Naive thymus-derived CD4-positive, alpha-beta T cell (primary cell): ENCODE measurements at places on chromosomes 11 and 22. TPM values are rescaled to one million over a fixed set of nuclear protein-coding genes. Genes with fewer than 3 reads are reported as not detected.

SYCE3 gene
- not detected for polyA plus RNA-seq

H19 gene
- not detected for polyA plus RNA-seq

DNA sequence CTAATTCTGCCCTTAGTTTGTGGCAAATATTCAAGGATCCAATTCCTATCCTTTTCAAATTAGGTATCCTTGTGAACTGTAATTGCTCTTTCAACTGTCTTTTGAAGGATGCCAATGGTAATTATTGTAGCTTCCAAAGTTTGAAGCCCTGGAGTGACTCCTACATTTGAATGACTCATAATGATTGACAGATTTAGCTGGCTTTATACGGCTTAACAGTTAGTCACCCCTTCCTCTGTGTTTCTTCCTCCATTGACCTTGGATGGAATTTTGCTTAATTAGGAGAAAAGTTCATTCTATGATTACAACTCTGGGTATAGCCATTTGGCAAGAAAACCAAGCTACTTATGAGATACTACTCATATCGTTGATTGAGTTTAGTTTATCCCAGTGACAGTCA lies 639.3 kb upstream of the KIRREL3 start:
- no peak for DNase-seq

DNA sequence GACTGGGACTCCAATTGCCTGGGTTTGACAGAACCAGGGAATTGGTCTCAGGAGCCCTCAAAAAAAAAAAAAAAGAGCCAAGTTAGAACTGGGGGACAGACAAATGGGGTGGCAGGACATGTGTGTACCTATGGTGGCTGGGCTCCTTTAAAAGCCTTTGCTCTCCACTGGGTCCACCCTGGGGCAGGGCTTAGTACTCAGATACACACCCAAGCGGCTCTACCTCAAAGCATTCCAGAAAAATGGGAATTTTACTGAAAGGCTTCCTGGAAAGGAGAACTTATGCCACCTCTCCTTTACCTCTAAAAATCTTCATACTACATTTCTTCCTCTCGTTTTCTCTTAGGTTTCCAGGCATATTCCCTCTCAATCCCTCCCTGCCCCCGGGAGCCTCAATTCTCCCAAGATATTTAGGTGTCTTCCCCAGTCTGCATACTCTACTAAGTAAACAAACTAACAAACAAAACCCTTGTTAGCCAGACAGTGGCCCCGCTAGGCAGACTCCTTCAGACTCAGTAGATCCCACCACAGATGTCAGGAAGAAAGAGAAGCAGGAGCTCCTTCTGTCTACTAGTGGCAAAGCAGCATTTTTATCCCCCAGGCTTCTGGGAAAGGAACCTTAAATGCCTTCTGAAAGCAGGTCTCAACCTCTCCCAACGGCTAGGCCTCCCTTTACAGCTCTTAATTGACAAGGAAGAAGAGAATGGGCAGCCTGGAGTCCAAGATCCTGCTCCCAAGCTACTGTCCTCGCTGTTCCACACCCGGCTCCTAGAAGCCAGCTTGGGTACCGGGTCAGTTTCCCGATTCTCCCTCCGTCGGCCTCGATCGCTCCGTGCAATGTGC lies 653 bp downstream of the PCSK7 start:
- no peak for DNase-seq

OR52E8 gene
- not detected for polyA plus RNA-seq

KRTAP5-4 gene
- polyA plus RNA-seq, result not detected

GRCh38 chr11:74330075-74330858 lies 18.8 kb upstream of the P4HA3 start:
- DNase-seq, result no peak

DNA sequence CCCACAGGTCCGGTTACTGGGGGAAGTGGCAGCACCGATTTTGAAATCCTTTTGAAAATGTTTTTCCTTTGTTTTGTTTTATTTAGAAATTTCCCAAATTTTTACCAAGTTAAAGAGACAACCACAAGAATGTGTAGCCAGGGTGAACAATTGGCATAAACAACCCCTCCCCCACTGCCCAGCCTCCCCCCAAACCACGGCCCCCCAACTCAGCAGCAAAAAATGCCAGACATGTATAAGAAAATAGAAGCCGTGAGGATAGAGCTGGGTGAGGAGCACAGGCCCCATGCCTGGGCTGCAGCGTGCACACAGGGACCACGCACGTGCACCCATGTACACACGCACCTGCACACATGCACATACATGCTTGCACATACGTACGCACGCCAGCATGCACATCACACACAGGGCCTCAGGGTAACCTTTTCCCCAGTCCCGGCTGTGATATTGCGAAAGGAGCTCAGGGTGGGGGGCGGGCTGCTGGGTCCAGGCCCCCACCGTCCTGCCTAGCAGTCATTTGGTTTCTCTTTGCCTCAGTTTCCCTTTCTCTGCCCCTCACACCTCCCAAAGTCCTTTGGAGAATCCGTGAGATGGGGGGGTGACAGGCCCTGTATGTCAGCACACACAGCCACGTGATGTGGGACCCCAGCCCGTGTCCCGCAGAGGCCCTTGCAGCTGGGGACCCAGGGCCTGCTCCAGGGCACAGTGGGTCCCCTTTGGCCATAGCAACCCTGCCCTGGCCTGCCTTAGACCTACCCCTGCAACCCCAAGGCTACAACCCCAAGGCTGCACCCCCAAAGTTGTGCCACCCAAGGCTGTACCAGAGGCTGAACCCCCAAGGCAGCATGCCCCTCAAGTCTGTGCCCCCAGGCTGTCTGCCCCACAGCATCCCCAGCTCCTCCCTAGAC lies 42.9 kb downstream of the IGF2 start:
- no peak for DNase-seq

DNA sequence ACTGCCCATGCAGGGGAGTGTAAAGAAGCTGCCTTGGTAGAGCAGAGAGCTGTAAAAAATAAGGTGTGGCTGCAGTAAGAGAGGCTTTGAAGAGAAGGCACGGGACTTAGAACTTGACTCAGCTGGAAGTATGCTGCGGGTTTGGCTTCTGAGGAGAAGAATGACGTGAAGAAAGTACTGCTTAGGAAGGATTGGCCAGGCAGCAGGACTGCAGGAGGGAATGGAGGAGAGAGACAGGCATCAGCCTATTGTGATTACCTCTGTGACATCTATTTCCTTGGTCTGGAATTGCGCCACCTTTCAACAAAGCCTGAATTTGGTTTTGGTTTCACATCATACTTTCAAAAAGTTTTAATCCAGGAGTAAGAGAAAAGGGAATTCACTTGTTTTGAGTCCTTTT lies 22.5 kb downstream of the PRRG4 start:
- no peak for DNase-seq
